ENCODE measurements at places on chromosomes 2 and 18. TPM values are rescaled to one million over a fixed set of nuclear protein-coding genes. Genes with fewer than 3 reads are reported as not detected.

GRCh38 chr2:10287761-10288160 lies 14.9 kb upstream of the HPCAL1 start:
- DNase-seq, result no peak

Gene RTP5
- total RNA-seq, result not detected

DNA sequence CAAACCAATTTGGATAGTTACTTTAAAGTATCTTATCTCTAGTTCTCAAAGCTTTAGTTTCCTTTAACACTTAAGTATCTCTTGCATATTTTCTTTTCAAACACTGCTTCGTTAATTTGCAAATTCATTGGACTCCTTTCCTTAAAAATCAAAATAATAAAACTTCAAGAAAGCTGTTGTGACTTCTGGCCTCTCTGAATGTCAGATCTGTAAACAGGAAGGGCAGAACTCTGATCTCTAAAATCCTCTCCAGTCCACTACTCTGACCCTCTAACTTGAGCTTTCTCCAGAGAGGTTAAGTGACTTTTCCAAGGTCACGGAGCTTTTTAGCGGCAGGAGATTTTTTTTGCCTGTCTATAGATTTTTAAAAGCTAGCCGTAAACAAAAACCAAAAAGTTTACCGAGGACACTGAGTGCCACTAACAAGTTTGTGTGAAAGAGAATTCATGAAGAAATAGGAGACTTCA lies 155.5 kb downstream of the TGIF1 start:
- DNase-seq, result no peak

- DNase-seq, result no peak
Observed at GRCh38 chr2:42877936-42878335, 85.6 kb upstream of the HAAO start.

DNA sequence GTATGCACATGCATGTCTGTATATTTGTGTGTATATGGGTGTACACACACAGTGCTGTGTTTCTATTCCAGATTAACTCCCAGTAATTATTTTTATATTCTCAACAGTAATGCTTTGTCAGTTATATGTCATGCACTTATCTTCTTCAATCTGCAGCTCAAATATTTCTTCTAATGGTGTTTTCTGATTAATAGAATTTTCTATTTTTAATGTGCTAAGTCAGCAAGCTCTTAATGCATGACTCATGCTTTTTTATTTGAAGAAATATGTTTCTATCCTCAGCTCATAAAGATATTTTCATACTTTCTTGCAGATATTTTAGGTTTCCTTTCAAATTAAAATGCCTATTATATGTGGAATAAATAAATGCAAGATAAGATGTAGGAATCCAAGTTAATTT lies 59.7 kb upstream of the TMEM18 start:
- no peak for DNase-seq

- DNase-seq, result no peak
Observed at GRCh38 chr2:204948024-204948763, 402.9 kb downstream of the PARD3B start.

Gene RABL2A
- 26.3 TPM for total RNA-seq

DNA sequence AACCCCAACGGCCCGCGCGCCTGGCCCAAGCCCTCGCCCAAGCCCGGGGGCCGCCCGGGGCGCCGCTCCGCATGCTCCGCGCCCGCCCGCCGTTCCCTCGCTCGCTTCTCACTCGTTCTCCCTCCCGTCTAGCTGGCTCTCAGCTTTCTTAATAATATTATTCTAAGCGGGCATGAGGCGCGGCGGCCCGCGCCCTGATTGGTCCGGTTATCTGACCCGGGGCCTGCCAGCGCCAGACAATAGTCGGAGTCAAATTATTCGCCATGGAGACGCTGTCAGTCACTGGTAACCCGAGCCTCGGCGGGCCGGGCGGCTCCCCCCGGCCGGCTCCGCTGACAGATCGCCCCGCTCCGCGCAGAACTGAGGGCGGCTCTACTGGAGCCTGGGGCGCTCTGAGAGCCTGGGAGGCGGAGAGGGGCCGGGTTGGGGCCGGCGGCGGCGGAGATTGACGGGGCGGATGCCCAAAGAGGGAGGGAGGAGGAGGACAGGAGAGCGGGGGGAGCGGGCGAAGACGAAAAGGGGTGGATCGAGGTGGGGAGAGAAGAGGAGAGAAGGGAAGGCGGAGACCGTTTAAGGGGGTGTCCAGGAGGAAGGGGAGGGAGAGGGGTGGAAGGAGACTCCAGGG lies at the start of gene SIX2:
SIX2 (minus strand) TSS at position 150 of the 625 bp plus-strand sequence. CDS start 342 bp downstream, outside the sequence.
- no peak for DNase-seq

Gene GPR75
- 4.5 TPM for total RNA-seq

Gene C1QL2
- not detected for total RNA-seq

Data from OCI-LY7 (cell line).